ENCODE measurements at places on chromosomes 5 and 9. TPM values are rescaled to one million over a fixed set of nuclear protein-coding genes. Genes with fewer than 3 reads are reported as not detected.

- DNase-seq: no peak
These were observed 40.1 kb downstream of the EFCAB9 start for GRCh38 chr5:172234031-172234430.

- DNase-seq: peak; percentile 16
These were observed at the start of gene LHX2 for GRCh38 chr9:124011460-124012301. Gene LHX2 (plus strand): TSS chr9:124011768. CDS start chr9:124012349, 581 bp downstream.

DNA sequence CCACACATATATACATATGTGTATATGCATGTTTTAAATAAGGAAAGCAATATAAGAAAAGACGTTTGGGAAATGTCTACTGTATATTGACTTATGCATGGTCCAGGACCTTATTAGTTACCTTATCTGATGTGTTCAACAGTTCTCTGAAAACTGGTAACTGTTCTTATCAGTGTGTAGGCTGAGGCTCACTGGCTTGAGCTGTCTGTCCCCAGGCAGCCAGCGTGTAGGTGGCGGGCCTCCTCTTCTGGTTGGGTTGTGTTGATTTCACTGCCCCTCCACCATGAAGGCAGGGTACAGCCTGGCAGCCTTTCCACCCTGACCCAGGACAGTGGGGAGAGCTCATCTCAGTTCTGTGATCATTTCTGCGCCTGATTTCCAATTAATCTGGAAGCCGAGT, 38.7 kb upstream of the SEMA4D start:
- DNase-seq: no peak

GRCh38 chr5:102959055-102959454, 160.9 kb downstream of the GIN1 start:
- DNase-seq: peak; percentile 89

DNA sequence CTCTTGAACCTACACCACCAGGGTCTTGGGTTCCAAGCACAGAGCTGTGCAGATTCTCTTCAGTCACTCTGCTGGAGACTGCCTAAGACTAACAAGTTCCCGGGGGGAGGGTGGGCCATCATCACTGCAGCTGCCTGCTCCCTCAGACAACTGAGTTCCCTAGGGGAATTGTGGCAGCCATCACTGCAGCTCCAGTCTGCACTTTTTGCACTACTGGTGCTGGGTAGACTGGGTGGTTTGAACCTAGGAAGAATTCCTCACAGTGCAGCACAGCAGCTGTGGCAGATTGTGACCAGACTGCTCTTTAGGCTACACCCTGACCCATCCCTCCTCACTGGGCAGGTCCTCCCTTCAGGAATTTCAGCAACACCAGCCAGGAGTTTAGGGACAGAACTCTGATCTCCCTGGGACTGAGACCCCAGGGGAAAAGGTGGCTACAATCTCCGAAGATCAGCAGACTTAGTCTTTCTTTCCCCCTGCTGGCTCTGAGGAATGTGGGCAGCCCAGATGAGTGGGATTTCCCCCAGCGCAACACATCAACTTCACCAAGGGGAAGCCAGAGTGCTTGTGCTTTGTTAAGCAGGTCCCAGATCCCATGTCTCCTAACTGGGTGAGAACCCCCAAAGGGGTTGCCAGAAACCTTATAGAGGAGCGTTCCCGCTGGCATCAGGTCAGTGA, 30.9 kb upstream of the RGMB start:
- no peak for DNase-seq

- no peak for DNase-seq
These were observed 212.0 kb upstream of the KIF2A start for GRCh38 chr5:62093976-62094375.

Gene PNPLA7
- polyA plus RNA-seq: 0.40 TPM

Gene DMRT3
- polyA plus RNA-seq: not detected

Gene LRRC19
- not detected for polyA plus RNA-seq

Gene ESM1
- 2.8 TPM for polyA plus RNA-seq
